Stimulated activated CD4-positive, alpha-beta T cell treated with anti-CD3 and anti-CD28 coated beads, Interleukin-15, amount 100 ng/mL, for 48 hours (primary cell): ENCODE measurements at places on chromosomes 16 and 17.

DNA sequence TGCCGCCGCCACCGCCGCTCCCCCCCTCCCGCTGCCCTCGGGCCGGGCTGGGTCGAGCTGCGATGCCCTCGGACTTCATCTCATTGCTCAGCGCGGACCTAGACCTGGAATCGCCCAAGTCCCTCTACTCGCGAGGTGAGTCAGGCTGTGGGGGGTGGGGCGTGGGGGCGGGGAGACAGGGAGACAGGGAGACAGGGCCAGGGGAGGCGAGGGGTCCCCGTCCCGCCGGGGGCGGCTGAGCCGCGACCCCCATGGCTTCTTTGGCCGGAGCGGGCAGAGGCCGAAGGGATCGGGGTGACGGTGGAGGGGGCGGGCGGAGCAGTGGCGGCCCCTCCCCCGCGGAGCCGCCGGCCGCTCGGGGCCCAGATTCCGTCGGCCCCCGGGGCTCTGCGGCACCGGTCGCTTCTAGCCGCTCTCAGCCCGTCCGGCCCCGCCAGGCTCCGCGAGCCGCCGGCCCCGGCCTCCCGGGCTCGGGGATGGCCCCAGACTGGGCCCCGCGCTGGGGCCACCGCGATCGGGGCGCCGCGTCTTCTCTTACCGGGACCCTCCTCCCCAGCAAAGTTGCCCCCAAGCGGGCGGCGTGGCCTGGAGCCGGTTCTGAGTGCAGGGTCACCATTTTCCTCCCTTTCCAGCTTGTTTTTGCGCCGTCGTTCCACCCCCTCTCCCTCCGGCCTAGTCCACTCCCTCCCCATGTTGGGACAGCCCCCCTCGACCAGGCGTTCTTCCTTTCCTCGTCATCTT, 644 bp downstream of the NFAT5 start:
- DNase-seq = no peak

DNA sequence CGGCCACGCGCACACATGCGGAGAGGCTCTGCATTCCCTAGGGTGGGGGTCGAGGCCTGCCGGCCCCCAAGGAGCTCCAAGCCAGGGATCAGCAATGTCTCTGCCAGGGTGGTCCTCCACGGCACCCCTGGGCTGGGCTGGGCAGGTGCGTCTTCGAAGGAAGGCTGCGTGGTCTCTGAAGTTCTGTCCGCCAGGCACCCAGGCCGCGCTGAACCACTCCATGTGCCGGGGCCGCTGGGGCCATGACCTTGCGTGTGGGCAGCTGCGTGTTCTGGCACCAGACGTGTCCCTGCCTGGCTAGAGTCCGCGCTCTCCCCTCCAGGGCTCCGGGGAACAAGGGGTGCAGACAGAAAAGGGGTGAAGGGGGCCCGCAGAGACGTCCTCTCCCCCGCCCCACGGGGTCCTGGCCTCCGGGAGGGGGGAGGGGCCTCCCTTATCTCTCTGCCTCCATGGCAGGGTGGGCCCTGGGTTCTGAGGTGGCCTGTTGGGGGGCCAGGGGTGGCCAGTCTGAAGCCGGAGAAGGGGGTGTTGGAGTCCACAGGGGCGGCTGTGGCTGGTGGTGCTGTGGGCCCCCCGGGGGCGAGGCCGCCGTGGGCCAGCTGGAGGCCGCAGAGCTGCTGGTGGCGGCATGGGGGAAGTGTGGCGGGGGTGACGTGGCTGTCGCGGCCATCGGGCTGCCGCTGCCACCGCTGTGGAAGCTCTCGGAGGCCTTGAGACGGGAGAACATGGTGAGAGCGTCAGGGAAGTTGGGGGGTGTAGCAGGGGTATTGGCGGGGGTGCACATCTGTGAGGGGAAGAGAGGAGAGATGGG, 5.3 kb downstream of the UBALD1 start:
- DNase-seq = no peak

- no peak for DNase-seq
Measured at GRCh38 chr17:51914577-51914976, 243.9 kb downstream of the CA10 start.

DNA sequence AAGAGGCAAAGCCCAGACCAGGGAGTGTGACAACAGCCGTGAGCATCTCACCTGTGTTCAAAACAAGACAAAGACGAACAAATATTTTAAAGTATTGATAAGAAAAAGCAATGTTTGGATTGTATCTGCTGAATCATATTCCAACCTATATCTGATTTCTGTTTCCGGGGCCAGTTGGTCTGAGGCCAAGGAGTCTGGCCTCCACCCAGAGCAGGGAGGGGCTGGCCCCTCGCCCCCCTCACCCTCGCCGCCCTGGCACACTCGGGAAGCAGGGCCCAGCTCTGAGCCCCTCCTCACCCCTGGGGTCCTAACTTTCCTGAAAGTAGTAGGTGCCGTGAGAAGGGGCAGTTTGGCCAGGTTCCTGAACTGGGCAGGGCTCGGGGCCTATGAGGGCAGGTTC, 48.0 kb downstream of the ACTG1 start:
- no peak for DNase-seq

DNA sequence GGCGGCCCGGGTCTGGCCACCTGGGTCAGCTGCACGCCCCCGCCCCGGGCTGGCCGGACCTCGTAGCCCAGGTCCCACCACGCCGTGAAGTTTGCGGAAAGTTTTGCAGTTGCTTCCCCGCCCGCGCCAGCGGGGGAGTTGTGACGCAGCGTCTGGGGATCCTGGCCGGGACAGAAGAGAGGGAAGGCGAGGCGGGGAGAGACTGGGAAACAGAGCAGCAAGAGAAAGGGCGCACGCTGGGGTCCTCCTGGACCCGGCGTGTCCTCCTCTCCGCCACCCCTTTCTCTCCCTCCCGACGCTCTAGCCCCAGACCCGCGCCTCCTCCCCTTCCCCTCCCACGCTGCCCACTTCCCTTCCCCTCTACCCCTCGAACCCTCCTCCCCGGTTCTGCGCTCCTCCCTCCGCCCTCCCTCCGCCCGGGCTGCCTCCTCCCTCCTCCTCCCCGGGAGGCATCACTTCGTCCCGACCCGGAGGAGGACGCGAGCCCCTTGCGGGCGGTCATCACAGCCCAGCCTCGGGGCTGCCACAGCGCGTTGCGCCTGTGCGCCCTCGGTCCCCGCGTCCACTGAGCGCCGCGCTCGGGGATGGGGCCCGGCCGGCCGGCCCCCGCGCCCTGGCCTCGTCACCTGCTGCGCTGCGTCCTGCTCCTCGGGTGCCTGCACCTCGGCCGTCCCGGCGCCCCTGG, at the start of gene MRC2:
Gene MRC2, plus strand, starts transcription at position 452 of the 685 bp plus-strand sequence. Its CDS starts 133 bp downstream, at position 585.
- peak; percentile 38 for DNase-seq

DNA sequence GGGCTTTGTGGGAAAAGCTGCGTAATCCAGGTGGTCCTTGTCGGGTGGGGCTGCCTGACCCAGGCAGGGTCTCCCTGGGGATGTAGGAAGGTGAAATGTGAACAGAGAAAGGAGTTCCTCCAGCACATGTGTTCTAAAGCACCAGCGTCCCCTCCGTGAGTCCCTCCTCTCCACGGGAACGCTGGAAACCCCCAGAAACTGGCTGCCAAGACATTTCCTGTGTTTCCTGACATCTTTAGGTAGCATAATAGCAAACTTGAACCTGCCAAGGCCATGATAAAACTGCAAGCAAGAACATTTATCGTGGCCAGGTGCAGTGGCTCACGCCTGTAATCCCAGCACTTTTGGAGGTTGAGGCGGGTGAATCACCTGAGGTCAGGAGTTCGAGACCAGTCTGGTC, 12.6 kb upstream of the PYDC1 start:
- DNase-seq = no peak

GRCh38 chr17:43671031-43671692, 9.4 kb upstream of the MEOX1 start:
- DNase-seq = no peak

DNA sequence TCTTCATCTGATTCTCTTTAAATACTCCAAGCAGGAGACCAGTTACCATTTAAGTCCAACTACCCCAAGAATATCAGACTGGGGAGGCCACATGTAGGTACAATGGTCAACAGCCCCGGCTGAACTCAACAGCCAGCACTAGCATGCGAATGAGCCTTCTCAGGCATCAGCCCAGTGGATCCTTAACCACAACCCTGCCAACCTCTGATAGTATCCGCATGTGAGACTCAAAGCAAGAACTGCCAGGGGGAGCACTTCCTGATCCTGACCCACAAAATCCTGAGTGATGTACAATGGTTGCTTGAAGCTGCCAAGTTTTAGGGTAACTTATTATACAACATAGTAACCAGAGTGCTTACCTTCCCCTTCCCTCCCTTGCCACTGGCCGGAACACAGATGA, 4.0 kb downstream of the PYY start:
- no peak for DNase-seq

- DNase-seq = peak; percentile 58
Measured at GRCh38 chr17:8935191-8935590, 30.3 kb downstream of the PIK3R5 start.

DNA sequence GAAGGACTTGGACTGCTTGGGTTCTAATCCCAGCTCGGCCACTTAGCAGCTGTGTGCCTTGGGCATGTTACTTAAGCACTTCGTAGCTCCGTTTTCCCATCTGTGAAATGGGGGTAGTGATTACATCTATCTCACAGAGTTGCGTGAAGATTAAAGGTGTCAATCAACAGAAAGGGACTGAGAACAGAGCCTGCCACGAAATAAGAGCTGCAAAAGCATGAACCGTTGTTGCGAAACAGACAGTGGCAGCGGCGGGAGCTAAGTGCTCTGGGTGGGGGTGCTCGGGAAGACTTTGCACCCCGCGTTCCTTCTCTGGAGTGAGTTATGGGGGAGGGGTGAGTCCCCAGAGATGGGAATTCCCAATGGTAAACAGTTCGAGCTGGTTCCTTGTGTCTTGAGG, 79.6 kb upstream of the LHX1 start:
- DNase-seq = no peak

DNA sequence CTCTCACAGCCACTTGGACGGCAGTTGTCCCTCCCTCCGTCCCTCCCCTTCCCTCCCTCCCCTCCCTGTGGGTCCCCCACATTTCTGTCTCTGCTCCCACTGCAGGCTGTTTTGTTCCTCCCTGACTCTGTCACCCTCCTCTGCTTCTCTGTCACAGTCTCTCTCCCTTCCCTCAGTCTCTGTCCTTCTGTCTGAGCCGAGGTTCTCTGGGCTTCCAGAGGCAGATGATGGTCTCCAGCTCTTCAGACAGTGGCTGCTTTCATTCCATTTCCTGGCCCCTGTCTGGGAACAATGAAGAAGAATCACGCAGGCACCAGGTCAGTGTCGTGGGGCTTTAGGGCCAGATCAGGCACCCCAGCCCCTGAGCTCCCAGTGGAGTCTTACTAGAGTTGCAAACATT, 8.8 kb upstream of the CYB561 start:
- no peak for DNase-seq

- no peak for DNase-seq
Measured at GRCh38 chr16:57260294-57260929, 15.4 kb downstream of the ARL2BP start.

- DNase-seq = no peak
Measured at GRCh38 chr17:9332132-9332494, 243.5 kb downstream of the STX8 start.

- DNase-seq = no peak
Measured at GRCh38 chr16:23667355-23667659, 11.4 kb upstream of the PLK1 start.

- no peak for DNase-seq
Measured at GRCh38 chr17:57983446-57983845, 4.6 kb downstream of the VEZF1 start.

DNA sequence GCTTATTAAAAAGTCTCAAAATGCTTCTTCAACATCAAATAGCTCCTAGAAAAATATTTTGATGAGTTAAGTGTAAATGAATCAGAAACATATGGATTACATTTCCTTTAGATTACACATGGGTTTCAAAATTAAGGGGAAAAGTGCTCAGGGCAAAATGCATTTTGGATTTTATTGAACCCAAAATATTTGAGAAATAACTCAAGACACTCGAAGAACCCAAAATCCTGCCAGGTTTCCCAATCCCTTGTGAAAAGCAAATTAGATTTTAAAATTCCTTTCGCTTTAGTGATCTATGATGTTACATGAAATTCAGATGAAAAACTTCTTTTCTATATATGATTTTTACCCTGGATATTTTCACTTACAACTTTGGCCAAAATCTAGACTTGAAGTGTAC, 847.4 kb upstream of the SOX9 start:
- no peak for DNase-seq

GRCh38 chr16:82005027-82005830, 6.0 kb downstream of the SDR42E1 start:
- DNase-seq = no peak

- no peak for DNase-seq
Measured at GRCh38 chr16:11759163-11759834, 16.6 kb upstream of the TXNDC11 start.

DNA sequence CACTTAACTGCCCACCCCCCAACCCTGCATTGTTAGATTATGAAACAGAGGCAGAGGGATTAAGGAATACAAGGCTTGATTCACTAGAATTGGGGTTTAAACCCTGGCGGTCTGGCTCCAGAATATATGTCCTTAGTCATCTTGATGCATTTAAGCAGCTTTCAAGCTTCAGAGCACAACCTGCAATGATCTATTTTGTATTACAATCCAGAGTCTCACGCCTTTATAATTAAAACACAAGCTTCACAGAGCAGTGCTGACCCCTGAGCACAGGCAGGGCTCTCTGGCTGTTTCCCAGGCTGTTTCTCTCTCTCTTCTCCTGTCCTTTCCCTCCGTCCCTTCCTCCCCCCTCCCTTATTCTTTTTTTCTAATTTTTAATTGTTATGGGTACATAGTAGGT, 209.1 kb downstream of the SPECC1 start:
- DNase-seq = no peak

DNA sequence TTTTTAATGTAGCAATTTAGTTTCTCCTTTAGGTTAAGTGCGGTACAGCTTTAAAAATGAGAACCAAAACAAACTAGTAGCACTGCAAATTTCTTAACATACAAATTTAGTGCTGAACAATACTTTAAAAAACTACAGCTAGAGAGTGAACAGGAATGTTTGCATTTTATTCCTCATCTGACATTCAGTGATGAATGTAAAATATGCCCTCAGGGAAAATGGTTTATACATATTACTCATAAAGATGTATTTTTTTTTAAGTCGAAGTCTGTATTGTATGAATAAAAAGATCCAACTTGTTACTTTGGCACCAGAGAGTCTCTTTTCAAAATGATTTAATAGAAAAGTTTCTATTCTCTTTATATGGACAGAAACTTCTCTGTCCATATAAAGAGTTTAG, 96.8 kb downstream of the BRIP1 start:
- DNase-seq = no peak

DNA sequence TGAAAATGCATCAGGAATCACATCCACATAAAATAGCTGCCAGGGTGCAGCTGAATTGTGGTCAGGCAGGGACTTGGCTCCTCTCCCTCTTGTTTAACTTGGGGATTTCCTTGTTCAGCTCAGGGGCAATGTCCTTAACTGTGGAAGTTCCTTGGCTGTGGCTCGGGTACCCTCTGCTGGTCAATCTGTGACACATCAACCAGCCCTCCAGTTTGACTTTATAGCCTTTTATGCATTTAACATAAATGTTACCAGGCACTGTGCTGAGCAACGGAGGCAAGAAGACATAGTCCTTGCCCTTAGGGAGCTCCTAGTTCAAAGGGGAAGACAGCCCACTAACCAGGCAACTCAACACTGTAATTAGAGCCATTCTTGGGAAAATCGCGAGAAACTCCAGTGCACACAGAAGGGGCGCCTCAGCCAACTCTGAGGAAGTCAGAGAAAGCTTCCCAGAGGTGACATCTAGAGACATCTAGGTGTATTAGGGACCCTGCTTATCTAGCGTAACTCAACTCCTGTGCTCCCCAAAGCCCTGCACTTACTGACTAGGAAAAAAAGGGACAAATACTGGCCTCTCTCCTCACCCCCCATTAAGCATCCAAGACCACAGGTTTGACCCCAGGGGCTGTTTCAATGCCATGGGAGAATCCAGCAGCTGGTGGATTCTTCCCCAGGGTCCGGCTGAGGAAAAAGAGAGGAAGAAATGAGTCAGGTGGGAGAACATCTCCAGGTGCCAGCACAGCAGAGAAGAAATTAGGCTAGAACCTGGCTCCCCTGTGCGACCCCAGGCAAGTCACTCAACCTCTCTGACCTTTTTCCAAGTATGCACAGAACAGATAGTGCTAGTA, 17.3 kb upstream of the EEF2K start:
- DNase-seq = no peak
